ENCODE measurements at places on chromosomes 13 and 19.

DNA sequence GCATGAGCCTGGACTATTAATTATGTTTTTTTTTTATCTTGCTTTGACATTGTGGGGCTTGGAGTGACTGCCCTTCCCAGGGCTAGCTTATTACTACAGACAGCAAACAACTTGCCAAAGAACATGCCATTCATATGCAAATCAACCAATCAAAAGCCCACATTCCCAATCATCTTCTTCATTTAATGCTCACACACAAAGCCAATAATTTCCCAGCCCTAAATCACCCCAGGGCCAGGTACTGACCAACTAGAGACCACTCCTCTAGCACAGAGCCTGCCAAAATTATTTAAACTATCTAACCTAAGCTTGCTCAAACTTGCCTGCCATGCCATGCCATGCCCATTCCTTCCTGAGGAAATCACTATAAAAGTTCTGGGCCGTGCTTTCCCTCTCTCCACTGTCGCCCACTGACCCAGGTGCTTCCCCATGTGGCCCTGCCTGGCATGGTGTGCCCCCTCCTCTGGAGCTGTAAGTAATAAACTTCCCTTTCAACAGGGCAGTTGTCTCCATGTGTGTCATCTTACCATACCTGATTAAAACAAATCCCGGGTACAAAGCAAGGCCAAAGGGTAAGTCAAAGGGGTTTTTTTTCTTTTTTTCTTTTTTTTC is 15.7 kb downstream of the PBX4 start:
- no peak for DNase-seq

GRCh38 chr13:51291341-51291740 is 48.1 kb upstream of the SERPINE3 start:
- no peak for DNase-seq

- no peak for DNase-seq
These were observed 13.6 kb upstream of the ICAM3 start for GRCh38 chr19:10352764-10353671.

DNA sequence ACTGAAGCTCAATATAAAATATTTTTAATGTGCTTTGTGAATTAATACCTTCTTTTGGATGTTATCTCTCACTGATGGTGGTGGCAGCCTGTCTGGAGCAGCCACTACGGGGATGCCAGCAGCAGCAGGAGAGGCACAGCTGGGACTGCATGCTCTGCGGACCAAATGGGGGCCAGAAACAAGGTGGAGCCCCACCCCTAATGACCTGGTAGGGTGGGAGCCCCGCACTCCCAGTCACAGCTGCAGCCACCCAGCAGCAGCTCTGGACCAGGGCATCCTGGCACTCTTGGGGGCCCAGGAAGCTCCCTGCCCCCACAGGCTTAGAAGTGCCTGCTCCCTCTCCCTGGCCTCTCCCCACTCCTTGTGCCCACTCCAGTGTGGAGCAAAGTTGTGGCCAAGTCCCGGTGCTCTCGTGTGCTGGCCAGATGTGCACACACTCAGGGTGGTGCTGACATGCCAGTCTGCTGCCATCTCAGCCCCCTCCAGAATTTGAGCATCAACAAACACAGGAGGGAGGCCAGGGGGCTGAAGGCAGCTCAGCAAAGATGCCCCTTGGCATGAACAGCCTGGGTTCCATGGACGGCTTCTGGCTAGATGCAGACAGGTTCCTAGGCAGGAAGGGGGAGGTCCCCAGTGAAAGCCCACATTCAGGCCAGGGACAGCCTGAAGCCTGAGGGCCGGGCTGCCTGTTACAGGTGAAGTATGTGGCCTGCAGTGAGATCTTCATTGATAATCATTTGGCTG is 696.7 kb upstream of the SLITRK5 start:
- no peak for DNase-seq

DNA sequence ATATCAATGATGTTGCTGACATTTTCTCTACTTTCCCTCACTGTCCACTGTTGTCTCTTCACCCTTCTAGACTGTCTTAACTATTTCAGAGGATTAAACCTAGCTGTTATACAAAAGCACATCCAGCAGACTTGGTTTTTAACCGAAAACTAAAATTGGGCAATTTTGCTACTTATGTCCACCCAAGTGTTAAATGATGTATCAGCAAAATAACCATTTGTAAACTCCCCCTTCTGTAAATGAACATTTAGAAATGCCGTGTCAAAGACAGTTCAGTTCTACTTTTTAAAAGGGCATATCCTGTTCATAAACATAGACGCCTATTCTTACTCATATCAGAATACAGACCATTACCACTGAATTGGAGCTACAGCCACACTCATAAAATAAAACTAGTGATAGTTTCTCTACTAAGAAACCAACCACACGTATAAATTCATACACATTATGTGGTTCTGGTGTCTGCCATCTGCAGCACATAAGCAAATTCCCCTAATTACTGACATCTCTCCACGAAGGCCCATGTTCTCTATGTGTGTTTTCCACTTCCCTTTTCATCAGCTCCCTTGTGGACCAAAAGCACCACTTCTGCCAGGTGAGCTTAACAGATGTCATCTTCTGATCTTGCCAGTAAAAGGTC is 1091.8 kb downstream of the PCDH9 start:
- DNase-seq, result no peak

All from 8988T (cell line).